Fibroblast of skin of right quadriceps (primary cell): ENCODE measurements at places on chromosomes 11 and 22.

GRCh38 chr11:112345166-112345565, 84.5 kb upstream of the PLET1 start:
- no peak for DNase-seq

- DNase-seq: peak; percentile 95
These were observed 483.0 kb downstream of the MN1 start for GRCh38 chr22:27318516-27318915.

DNA sequence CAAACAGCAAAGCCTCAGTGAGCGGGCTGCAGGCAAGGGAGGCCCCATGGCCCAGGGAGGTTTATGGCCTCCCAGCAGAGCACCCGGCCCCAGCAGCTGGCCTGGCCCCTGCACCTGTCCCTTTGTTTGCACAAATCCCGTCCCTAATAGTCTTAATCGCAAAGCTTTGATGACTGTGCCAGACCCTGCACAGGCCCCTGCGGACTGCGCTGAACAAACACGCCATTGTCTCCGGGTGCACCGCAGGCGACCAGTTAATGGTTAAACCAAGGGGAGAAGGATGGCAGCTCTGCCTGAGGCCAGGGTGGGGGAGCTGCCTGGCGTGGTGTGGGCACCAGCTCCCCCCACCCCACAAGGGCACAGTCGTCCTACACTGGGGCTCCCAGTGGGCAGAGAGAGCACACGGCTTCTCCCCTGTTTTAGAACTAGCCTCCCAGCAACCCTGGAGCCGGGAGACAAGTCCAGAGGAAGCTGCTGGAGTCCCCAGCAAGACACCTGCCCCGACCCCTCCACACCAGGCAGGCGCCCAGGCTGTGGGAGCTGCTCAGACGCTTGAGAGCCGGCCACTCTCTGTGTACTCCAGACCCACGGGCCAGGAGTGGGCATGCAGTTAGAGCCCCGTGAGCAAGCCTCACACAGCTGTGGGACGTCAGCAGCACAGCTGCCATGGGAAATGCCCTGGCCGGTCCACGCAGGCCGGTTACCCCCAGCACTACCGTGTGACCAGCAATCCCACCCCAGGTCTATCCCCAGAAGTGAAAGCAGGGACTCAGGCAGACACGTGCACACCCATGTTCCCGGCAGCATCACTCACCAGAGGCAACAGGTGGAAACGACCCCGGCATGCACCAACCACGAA, 39.7 kb upstream of the TH start:
- DNase-seq: no peak

- no peak for DNase-seq
These were observed 15.0 kb downstream of the PTPRJ start for GRCh38 chr11:47995360-47995769.

DNA sequence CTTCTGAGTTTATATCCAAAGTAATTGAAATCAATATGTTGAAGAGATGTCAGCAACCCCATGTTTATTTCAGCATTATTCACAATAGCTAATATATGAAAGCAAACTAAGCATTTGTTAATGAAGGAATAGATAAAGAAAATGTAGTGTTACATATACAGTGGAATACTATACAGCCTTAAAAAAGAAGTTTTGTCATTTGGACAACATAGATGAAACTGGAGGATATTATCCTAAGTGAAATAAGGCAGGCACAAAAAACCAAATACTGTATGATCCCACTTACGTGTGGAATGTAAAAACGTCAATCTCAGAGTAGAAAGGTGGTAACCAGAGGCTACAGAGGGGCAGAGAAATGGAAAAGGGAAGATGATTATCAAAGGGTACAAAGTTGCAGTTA, 10.2 kb downstream of the MRGPRX2 start:
- no peak for DNase-seq

- no peak for DNase-seq
These were observed 144.7 kb downstream of the TTC17 start for GRCh38 chr11:43503417-43503816.

DNA sequence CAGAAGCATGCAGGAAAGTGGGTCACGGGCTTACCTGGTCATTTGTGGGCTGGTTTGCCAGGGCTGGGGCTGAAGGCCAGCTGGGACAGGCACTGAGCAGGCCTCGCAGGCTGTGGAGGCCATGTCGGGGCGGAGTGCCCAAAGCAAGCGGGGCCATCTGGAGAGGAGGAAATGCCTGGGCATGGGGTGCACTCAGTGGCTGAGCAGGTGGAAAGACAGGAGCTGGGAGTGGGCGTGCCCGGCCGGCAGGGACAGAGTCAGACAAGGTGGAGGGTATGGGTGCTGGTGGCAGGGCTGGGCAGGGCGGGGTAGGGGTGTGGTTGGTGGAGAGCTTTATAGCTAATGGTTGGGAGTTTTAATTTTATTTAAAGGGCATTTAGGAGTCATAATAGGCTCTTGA, 27.4 kb downstream of the DAGLA start:
- DNase-seq: no peak

DNA sequence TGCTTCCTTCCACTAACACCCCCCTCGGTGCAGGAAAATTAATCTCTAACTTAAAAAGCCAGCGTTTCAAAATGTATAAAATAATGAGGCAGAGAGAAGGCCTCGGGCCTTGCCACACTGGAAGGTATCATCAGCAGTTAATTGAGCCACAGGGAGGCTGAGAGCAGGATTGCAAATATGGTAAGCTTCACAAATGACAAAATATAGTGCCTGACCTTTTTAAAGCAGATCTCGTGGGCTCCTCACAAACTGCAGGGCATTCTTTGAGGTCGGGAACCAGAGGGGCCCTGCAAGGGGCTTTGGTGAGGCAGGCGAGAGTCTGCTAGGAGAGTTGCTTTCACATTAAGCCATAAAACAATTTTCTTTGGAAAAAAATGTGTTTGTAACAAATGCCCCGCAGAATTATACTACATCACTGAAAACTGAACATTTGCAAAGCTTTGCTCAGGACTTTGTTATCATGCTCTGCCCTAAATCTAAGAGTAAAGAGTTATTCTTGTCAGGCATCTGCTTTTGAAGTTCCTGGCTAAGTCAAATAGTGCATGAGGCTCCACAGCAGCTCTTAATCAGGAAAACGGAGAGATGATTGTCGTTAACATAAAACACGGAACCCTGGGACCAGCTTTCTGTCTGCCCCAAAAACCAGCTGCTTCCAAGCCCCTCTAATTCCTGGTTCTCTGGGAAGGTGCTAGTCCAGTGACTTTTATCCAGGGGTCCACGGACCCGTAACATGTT, 61.4 kb upstream of the SYT13 start:
- no peak for DNase-seq

GRCh38 chr11:69842746-69843528, 23.7 kb upstream of the FGF3 start:
- DNase-seq: no peak

DNA sequence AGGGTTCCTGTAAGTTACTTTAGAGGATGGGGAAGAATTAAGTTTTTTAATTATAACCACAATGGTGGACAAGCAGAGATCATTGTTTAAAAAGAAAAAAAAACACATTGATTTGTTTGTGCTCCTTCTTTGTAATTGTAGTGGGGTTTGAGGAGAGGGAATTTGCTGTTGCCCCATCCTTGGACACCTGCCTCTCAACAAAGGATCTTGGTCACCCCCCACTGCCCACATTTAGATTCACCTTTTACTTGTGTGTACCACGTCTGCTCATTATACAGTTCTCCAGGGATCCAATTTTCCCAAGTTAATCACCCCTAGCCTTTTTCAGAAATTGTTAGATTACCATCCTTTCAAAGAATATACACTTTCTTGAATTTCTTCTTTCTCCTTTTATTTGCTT, 53.0 kb downstream of the DNAJC24 start:
- no peak for DNase-seq

DNA sequence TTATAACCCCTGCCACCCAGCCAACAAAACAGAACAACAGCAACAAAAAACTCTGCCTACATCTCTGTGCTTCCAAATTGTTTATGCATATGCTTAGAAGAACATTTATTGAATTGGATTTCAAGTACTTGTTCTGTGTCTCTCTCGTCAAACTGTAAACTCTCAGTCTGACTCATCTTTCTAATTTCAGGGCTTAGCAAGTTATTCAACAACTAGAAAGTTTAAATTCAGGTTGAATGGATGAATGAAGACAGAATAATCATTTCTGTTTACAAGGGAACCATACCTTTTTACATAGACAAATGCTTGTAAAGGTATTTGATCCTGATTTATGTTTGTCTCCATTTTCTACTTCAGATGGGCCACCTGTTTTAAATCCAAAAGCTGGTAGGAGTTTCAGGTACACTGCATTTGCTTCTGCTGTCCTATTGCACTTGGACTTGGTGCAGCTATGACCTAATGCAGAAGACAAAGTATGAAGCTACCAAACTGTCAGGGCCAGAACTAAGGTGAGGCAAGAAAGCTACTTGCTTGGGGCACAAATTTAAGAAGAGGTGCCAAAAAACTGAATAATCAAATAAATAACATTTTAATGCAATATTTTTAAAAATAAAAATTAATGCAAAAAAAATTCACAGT, 1.6 kb upstream of the FBXO3 start:
- DNase-seq: no peak

DNA sequence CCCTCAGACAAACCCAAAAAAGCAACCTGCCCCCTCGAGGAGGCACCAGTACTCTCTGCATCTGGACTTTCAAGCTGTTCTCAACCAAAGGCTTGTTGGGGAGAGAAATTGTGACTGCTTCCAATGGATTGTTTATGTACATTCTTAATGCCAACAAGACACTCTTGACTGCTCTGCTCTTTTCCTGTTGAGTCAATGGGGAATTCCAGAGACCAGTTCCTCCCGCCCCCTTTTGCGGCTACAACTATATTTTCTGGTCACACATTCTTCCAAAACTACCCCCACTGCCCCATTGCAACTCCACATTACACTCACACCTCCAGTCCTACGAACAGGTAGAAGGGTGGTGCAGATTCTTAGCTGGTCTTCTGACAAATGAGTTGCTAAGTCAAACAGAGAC, 187.0 kb downstream of the DSCAML1 start:
- DNase-seq: peak; percentile 21

- DNase-seq: no peak
These were observed 472 bp downstream of the UBXN1 start for GRCh38 chr11:62678433-62678769.

- DNase-seq: peak; percentile 35
These were observed 59.8 kb upstream of the CD82 start for GRCh38 chr11:44505581-44506054.

DNA sequence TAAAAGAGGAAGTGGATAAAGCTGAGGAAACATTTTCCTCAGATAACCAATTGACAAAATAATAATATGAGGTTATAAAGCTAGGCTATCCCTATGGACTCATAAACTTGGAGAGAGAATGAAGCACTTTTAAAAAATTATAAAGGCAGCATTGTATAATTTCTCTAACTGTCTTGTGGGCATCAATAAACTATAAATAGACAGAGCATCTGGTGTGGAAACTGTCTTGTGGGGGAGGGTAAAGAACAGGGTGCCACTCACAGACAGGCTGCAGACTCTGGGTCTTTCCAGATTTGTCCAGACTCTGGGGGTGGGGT, 333.5 kb downstream of the BUD13 start:
- no peak for DNase-seq

- DNase-seq: no peak
These were observed 93.6 kb downstream of the CTTN start for GRCh38 chr11:70491696-70492472.

DNA sequence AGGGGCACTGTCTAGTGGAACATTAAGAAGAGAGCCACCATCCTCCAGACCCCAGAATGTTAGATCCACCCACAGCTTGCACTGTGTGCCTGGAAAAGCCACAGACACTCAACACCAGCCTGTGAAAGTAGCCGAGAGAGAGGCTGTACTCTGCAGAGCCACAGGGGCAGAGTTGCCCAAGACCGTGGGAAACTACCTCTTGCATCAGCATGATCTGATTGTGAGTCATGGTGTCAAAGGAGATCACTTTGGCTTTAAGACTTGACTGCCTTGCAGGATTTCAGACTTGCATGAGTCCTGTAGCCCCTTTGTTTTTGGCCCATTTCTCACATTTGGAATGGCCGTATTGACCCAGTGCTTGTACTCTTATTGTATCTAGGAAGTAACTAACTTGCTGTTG, 115.9 kb upstream of the CCDC179 start:
- peak; percentile 47 for DNase-seq

GRCh38 chr11:102760344-102761035, 19.9 kb downstream of the MMP10 start:
- DNase-seq: peak; percentile 97

DNA sequence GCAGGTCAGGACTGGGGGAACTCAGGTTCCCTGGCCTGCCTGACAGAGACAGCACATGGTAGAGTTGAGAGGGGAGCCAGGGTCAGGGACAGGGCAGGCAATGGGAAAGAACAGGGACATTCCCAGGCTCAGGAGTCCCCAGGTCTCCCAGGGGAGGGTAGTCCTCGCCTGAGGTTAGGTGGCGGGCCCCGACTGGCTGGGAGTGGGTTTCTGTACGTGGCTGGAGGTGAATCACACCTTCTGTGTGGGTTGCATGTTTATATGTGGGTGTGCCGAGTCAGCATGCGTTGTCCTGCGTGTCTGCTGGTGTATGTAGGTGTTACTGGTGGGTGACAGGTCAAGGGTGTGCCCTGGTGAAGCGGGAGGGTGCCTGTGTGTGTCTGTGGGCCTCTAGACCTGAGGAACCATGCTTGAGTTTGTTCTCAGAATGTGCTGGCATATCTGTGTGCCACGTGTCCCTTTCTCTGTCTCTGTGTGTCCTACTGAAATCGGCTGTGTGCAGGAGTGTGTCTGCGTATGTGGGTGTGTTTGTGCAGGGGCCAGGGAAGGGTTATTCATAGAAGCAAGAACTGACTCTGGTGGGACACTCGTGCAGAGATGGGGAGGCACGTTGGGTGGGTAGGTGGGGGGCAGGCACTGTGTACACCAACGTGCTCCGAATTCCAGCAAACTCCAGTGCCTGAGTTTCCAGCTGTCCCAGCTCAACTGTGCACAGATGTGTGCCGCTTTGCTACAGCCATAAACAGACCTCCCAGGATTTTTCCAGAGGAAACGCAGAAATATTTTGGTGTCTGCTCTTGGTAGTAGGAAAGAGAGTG, 23.8 kb upstream of the OAF start:
- DNase-seq: peak; percentile 65

DNA sequence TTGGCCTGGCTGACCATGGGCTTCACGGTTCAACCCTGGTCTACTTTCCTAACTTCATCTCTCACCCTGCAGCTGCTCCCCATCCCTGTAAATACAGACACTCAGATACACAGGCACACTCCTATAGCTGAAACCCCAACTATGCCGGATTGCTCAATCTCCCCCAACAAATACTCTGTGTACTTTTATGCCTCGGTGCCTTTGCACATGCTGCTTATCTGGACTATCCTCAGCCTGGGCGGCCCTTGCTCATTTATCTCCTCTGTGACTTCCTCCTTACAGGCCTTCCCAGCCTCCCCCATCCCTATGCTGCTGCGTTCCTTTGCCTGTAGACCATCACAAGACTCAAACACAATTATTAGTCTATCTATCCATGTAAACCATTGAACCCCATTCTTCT, 76.6 kb downstream of the PKNOX2 start:
- no peak for DNase-seq

DNA sequence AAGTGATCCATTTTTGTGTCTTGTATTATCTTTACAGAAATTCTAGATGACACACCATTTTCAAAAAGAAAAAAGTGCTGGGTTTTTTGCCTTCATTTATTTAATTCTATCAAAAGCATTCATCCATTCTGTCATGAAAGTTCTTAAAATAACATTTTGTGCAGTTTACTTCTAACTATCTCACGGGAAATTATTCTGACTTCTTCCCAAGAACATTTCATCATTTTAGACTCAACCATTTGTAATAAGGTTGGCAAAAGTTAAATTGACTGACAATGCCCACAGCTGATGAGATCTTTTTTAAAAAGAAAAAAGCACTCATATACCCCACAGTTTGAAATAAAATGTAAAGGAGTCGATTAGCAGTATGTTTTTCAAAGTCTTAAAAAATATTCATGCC, 68.5 kb downstream of the SBF2 start:
- no peak for DNase-seq

- DNase-seq: no peak
These were observed 90.3 kb downstream of the ZBTB16 start for GRCh38 chr11:114149689-114150407.
